Endothelial cell (in vitro differentiated cells): ENCODE measurements at places on chromosomes 5 and 9. TPM values are rescaled to one million over a fixed set of nuclear protein-coding genes. Genes with fewer than 3 reads are reported as not detected.

GRCh38 chr5:5474961-5475360, 52.5 kb downstream of the ICE1 start:
- no peak overlapping the region for H3K27ac ChIP-seq
- no peak overlapping the region for H3K4me3 ChIP-seq
- no peaks in the 10 kb centered on the region for H3K4me1 ChIP-seq
- DNase-seq = no peak
- no peaks in the 10 kb centered on the region for H3K27me3 ChIP-seq
- peaks cover 12% of the 10 kb centered on the region for H3K36me3 ChIP-seq

The NTRK2 gene
- total RNA-seq = not detected

DNA sequence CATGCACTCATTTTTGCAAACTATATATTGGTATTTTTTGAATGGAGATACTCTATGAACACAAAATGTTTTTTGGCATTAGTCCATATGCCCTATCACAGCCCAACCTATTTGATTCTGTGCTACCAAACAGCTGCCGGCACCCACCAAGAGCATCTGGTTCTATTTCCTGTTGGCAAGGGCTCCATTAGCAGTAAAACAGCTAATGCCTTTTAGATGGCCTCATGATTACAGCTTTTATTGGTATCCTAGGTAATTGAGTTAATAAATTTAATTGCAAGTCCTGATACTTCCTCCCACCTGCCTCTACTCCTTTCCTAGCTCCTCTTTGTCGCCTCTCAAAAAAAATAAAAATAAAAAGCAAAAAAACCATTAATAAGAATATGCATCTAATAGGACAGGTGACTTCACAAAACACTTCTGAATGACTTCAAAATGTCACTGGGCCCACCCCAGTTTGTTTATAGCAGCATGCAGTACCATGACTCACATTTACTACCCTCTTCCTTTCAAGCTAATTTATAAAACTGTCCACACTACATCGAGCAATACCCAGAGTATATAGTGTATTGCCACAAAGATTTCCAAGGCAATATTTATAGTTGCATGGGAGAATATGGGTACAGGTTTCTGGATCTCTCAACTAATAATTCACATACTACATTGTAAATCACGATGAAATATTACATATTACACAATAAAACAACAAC, 620.4 kb downstream of the SLCO4C1 start:
- DNase-seq = no peak
- no peaks in the 10 kb centered on the region for H3K4me1 ChIP-seq
- no peak overlapping the region for H3K4me3 ChIP-seq
- H3K27ac ChIP-seq = no peak overlapping the region

The TLE4 gene
- 88.4 TPM for total RNA-seq

- no peak for DNase-seq
- H3K27me3 ChIP-seq = no peaks in the 10 kb centered on the region
- no peaks in the 10 kb centered on the region for H3K4me1 ChIP-seq
- no peak overlapping the region for H3K27ac ChIP-seq
- no peaks in the 10 kb centered on the region for H3K36me3 ChIP-seq
Observed at GRCh38 chr5:153006681-153007080, 483.8 kb upstream of the GRIA1 start.

GRCh38 chr9:77714077-77714549, 66.0 kb upstream of the GNA14 start:
- H3K4me1 ChIP-seq = peaks cover 17% of the 10 kb centered on the region
- H3K36me3 ChIP-seq = peaks cover 3% of the 10 kb centered on the region
- peaks cover 5% of the 10 kb centered on the region for H3K27me3 ChIP-seq
- no peak for DNase-seq
- H3K4me3 ChIP-seq = no peak overlapping the region
- H3K27ac ChIP-seq = no peak overlapping the region

The PDE8B gene
- 7.8 TPM for total RNA-seq

- no peak for DNase-seq
- no peaks in the 10 kb centered on the region for H3K4me1 ChIP-seq
- no peak overlapping the region for H3K27ac ChIP-seq
- H3K27me3 ChIP-seq = peaks cover 20% of the 10 kb centered on the region
- H3K36me3 ChIP-seq = peaks cover 27% of the 10 kb centered on the region
Observed at GRCh38 chr9:127818574-127818973, 15.9 kb downstream of the FPGS start.

DNA sequence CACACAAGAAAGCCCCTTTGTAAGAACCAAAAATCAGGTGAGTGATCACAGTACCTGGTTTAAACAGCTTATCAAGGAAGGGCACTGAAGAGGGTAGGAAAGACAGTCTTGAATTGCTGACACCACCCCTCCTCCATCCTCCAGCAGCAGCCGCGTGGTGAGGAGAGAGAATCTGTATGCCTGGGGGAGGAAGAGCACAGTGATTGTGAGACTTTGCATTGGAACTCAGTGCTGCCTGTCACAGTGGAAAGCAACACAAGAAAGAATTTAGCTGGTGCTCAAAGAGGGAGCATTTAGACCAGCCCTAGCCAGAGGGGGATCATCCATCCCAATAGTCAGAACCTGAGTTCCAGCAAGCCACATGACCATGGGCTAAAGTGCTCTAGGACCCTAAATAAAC, 11.6 kb upstream of the STX17 start:
- H3K27ac ChIP-seq = no peak overlapping the region
- peaks cover 5% of the 10 kb centered on the region for H3K4me1 ChIP-seq

GRCh38 chr9:123355761-123356431, at the start of gene CRB2:
Gene CRB2, plus strand, starts transcription at chr9:123356197. Its CDS starts 64 bp downstream, at chr9:123356261.
- H3K36me3 ChIP-seq = no peaks in the 10 kb centered on the region
- peaks cover 16% of the 10 kb centered on the region for H3K27me3 ChIP-seq
- H3K4me1 ChIP-seq = peaks cover 10% of the 10 kb centered on the region
- DNase-seq = peak; percentile 51
- no peak within 1 kb of the TSS for H3K27ac ChIP-seq
- no peak within 1 kb of the TSS for H3K4me3 ChIP-seq
